ENCODE measurements at places on chromosomes 5 and 9.

DNA sequence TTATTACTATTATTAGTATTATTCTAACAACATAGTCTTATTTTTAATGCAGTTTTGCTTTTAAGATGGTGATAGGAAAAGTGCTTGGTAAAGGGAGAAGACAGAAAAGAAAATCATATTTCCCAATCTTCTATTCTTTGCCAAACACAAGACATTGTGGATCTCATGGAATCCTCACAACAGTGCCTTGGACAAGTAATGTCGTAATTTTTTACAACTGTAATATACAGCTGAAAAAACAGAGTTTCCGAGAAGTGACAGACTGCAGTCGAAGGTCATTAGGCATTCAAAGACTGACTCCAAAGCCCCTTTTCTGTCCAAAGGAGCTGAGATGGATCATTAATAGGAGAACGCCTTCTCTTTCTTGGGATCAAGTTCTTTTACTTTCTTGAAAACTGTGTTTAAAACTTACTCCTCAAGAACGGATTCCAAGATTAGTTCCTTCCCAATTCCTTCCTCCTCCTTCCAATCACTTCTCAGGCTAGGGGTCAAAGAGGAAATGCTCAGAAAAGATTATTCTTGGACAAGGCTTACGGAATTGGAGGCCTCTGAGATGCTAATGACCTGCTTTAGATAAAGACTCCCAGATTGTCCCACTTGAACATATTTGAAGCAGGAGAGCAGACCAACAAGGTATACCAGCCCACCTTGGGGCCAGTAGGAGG is 24.3 kb upstream of the TRIM32 start:
- no peak for DNase-seq

GRCh38 chr9:86706391-86706790 is 240.9 kb downstream of the GAS1 start:
- DNase-seq, result no peak

DNA sequence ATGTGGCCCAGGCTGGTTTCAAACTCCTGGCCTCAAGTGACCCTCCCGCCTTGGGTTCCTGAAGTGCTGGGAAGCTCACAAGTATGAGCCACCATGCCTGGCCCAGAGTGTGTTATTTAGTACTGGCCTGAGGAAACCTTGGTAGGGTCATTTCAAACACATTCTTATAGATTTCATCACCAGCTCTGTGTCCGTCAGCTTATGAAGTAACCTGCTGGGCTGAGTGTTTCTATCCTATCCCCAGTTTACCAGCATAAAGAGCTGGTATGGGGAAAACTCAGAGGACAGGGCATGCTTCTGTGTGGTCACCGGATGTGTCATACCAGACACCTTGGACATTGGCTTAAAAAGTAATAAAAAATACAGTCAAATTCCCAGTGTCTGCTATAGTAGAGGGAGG is 45.3 kb downstream of the PTPN3 start:
- no peak for DNase-seq

DNA sequence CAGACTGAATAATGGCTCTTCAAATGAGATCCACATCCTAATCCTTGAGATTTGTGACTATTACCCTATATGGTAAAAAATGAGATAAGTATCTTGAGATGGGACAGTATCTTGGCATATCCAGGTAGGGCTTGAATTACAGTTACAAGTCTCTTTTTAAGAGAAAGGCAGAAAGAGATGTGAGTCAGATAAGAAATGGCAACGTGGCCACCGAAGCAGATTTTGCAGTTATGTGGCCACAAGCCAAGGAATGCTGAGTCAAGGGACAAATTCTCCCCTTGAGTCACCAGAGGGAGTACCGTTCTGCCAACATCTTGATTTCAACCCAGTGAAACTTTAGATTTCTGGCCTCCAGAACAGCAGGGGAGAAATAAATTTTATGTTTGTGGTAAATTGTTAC is 1983.0 kb upstream of the C9orf72 start:
- no peak for DNase-seq

- DNase-seq, result no peak
Measured at GRCh38 chr9:87873607-87874303, 8.9 kb upstream of the SPATA31E1 start.

- DNase-seq, result no peak
Measured at GRCh38 chr9:132426639-132427414, 16.8 kb downstream of the CFAP77 start.

- DNase-seq, result no peak
Measured at GRCh38 chr5:79578876-79579275, 33.4 kb upstream of the TENT2 start.

DNA sequence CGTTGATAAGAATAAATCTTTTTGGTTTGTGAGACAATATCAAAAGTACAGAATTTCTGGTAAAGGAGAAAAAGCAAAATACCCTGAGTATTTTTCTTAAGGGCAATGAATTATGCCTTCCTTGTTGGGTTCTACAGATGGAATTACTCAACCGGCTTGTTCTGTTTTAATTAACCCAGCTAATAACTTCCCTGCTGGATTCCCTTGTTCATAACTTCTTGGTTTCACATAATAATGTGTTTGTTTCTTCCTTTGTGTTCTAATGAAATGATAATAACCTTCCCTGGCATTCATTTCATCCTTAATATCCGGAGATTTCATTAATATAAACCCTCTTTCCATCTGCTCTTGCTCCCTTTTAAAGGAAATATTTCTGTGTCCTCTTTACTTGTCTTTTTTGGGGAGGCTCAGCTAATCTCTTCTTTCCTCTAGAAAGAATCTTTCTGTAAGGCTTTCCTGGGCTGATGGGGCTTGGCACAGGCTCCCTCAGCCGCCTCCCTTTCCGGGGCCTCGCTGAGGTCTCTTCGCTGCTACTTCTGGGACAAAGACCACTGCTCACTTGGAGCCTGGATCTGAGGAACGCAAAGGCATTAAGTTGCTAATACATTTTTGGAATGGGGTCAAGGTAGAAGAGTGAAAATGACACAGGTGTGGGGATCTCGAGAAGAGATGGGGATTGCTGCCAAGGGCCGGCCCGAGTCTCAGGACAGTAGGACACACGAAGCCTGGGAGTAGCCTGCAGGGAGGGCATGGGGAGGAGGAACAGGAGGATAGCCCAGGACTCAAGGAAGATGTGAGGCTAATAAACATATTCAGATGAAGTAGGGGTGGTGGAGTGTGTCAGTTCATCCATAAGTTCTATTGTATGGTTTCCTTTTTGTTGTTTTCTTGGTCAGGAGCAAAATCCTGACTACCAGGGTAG is 118.5 kb downstream of the NRG2 start:
- no peak for DNase-seq

GRCh38 chr5:133006653-133007052 is 19.7 kb downstream of the ZCCHC10 start:
- DNase-seq, result no peak

GRCh38 chr9:91195372-91196012 is 166.2 kb downstream of the AUH start:
- no peak for DNase-seq

GRCh38 chr5:150176745-150177477 is 10.3 kb downstream of the CDX1 start:
- DNase-seq, result no peak

GRCh38 chr9:137757613-137758029 is 120.0 kb upstream of the CACNA1B start:
- DNase-seq, result no peak

DNA sequence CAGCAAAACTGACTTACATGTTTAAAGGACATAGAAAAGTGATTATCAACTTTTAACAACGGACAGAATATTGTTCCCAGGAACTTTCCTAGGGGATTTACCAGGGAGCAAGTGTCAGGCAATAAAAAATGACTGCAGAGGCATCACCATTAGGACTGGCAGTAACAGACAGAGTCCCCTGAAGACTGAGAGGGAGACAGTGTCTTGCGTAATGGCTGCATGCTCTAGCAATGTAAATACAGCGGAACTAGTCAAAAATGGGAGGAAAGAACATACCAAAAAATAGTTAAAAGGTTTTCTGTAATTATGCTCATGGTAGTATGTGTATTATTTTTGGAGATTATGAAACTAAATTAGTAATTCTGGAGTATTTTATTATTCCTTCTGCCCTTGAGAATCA is 181.8 kb downstream of the CRB2 start:
- DNase-seq, result no peak

DNA sequence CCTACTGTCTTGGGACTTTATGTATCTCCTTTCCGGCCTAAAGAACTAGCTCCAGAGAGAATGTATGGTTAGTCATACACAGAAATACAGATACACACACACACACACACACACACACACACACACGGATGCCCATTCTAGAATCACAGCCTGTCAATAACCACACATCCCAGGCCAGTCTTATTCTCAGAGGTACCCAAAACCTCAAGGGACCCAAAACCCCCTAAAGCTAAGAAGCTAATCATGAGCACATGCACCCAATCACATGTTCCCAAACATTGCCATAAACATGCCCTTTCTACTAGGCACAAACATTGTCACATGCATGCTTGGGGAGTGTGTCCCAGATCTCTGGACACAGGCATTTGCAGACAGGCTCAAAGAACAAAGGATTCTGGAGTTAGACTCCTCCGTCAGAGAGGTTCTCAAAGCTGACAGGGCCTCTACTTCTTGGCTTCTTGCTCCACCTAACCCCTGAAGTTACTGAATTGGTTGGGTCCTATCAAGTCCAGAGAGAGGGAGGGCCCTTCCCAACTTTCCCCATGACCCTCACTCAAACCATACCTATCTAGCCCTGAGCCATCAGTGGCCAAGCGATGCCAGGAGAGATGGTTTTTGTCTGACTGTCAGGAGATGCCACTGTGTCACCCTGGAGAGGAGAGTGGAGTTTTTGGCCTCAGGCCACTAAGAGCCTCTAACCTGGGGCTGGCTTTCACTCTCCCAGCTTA is 78.7 kb downstream of the NRG2 start:
- DNase-seq, result no peak

DNA sequence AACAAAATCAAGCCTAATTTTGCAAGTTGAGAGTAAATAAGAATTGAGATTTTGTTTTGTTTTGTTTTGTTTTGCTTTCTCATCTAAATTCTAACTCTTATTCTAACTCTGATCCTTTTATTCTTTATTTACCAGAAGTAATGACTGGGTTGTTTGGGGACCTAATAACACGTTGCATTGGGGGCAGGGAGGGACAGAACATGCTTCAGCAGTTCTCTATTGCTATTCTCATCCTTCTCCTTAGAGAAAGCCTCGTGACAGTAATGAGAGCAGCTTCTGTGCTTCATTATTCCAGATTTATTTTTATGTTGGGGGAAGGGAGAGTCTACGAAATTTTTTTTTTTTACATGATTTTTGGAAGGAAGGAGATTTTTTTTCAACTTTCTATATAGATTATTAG is 21.1 kb downstream of the CPEB4 start:
- no peak for DNase-seq

DNA sequence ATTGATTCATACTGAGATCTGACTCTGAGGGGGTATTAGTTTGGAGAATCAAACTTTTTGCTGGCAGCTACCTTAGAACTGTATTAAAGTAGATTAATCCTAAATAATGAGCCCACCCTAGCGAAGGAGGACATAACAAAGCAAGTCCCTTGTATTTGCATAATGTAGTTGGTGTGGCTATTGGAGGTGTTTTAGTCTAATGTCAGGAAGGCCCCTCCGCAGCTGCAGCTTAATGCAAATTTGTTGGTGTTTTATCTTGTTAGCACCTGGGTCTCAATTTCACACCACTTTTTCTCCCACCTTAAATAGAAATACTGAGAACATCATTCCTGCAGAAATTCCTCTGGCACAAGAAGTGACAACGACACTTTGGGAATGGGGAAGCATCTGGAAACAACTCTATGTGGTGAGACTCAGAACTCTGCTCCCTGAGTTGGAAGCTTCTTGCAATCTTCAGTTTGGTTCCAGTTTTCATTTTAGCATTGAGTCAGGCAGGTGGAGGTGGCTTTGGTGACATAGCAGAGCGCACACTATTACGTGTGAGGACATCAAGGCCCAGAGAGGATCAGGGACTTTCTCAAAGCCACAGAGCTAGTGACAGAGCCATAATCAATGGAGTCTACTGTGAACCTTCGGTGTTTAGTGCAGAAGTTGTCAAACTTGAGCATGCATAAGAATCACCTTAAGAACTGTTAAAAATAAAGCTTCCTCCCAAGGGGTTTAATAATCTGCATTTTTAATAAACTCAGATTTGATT is 33.9 kb downstream of the DOCK2 start:
- no peak for DNase-seq

DNA sequence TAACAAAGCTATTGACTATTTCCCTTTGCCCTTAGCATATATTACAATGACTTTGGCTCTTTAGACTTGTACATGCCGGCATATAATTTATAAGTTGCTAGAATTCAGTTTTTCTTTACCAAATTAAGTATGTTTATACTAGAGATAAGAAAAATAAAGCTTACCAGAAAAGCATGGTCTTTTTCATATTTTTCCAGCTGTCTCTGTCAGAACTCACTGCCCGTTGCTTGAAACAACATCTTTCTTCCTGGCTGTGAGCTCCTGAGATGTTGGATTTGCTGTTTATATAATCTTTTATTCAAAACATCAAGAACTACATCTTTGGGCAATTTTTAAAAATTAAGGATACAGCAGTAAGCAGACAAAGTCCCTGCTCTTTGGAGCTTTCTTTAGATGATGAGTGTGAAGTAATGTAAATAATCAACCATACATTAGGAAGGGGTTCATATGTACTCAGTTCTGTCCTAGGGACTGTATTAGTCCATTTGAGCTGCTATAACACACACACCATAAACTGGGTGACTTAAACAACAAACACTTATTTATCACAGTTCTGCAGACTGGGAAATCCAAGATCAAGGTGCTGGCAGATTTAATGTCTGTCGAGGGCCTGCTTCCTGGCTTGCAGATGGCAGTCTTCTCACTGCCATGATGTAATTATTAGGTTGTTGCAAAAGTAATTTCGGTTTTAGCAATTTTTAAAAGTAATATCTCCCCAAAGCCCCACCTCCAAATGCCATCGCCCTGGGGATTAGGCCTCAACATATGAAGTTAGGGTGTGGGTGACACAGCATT is 45.4 kb upstream of the RANBP3L start:
- DNase-seq, result no peak

DNA sequence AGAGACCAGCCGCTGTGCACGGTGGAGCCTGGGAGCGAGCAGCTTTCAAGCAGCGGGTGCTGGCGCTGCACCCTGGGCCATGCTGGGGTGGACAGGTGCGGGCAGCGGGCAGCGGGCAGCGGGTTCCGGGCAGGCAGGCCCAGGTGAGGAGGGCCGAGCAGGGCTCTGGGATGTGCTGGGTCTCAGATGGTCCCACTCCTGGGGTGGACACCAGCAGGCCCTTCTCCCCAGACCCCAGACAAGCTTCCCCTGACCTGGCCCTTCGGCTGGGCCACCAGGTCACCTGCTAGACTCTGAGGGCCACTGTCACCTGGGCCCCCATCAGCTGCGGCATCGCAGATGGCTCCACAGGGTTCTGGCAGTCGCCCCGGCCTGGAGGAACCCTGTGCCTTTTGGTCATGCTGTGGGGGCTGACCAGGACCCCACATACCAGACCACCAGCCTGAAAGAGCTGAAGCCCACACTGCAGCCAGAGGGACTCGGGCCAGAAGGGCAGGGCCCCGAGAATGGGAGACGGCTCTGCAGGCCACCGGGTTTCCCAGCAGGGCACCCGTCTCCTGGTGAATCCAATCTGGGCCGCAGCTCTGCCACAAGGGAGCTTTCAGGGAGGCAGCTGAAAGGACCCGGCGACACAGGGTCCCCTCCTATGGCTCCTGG is 2.0 kb downstream of the SLC6A19 start:
- no peak for DNase-seq

All from SHP77 treated with DMSO at 0.1 percent for 48 hours (cell line).